GM12864 (cell line): ENCODE measurements at places on chromosomes 4 and X.

GRCh38 chrX:30888526-30889146 is 418 bp downstream of the TAB3 start:
- DNase-seq, result no peak

DNA sequence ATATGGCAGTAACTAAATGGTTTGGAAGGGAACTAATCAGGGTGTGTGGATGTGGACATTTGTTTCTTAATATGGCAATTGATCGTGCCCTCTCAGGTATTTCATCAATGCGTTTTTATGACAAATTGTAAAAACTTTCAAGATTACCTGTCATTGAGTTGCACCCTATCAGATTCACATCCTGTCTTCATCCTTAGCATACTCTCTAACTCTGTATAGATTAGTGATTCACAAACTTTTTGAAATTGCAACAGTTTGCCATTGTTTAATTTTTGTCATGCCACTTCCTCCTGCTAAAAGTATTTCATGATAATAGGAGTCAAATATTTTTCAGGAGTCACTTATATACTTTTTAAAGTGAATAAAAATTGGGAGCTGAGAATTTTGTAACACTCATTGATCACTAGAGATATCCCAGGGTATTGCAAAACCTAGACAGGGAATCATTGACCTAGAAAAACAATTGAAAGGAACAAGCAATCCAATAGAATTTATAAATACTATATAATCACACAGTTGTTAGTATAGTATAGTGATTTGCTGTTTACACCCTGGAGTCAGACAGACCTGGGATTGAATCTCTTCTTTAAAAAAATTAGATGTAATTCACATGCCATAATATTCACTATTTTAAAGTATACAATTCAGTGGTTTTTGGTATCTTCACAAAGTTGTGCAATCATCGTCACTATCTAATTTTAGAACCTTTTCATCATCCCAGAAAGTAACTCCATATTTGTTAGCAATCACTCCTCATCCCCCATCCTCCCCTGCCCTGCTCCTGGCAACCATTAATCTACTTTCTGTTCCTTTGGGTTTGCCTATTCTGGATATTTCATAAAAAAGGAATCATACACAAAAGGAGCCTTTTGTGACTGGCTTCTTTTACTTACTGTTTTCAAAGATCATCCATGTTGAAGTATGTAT is 8.9 kb downstream of the MID2 start:
- DNase-seq, result no peak

DNA sequence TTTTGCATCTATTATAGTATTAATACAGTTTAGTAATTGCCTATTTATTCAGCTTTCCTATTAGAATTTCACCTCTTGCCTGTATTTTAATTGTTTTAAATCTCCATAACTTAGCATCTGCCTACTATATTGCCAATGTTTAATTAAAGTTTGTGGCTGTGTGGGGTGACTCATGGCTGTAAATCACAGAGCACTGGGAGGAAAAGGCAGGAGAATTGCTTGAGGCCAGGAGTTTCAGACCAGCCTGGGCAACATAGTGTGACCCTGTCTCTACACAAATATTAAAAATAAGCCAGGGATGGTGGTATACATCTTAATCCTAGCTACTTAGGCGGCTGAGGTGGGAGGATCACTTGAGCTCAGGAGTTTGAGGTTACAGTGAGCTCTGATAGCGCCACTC is 14.5 kb upstream of the CCSER1 start:
- DNase-seq, result no peak

DNA sequence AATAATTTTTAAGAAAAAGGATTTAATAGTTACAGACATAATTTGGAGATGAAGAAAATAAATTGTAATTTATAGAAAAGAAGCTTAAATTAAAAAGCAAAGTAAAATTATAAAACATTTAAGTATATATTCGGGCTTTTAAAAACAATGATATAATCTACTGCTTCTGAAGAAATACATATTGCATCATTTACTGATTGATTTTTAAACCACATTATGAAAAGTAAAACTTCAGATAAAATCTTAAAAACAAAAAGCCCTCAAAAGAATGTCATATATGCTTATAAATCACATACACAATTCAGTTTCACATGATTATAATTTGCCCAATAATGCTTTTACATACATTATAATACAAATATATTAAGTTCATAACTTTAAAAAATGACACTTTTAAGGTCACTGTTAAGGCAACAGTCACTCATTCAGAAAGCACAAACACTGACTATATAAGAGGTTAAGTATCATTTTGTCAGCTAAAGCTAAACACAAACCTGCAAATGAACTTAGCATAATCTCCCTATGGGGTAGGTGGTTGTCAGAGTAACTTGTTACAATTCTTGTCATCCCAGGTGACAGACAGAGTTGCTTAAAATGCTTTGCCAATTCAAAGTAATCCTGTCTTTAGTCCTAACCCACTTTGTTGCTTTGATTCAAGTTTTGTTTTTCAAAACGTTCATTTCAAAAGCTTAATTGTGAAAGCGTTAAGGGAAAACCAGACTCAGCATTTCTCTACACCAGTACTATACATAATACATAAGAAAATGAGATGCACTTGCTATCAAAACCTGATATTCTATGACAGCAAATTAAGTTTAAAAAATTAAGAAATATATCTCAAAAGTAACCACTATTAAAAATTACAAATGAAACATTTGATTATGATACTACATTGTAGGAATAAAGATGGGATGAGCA is 90.6 kb upstream of the MAB21L2 start:
- no peak for DNase-seq
